ENCODE measurements at places on chromosomes 16 and 17. TPM values are rescaled to one million over a fixed set of nuclear protein-coding genes. Genes with fewer than 3 reads are reported as not detected.

Gene KRTAP9-4
- total RNA-seq = not detected

DNA sequence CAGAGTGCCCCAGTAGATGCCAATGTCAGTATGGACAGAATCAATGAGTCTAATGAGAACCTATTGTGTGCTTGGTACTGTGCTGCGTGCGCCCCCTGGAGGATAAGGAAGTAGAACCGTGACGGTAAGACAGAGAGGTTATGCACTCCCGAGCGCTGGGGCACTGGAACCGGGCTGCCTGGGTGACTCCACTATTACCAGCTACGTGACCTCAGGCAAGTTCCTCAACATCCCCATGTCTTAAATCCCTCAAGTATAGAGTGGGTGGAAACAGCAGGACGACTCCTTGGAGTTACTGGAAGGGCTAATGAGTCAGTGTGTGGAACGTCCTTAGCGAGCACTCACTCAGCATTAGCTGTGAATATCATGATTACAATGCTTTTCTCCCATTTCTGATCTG lies 16.2 kb downstream of the CHST4 start:
- DNase-seq = peak; percentile 26

Gene KRT16
- not detected for total RNA-seq

DNA sequence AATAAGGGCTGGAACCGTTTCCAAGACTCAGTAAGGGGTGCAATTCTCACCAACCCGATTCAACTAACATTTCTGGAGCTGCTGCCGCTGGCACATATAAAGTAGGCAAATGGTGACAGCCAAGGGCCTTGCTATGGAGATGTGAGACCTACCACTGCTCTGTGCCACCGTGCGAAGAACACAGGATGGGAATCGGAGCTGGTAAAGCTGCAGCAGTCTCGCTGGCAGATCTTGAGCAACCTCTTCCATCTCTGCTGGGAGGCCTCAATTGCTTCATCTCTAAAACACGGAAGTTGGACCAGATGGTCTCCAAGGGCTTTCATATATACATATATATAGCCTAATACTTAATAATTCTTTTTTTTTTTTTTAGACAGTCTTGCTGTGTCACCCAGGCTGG lies 128.9 kb upstream of the RCVRN start:
- DNase-seq = no peak

DNA sequence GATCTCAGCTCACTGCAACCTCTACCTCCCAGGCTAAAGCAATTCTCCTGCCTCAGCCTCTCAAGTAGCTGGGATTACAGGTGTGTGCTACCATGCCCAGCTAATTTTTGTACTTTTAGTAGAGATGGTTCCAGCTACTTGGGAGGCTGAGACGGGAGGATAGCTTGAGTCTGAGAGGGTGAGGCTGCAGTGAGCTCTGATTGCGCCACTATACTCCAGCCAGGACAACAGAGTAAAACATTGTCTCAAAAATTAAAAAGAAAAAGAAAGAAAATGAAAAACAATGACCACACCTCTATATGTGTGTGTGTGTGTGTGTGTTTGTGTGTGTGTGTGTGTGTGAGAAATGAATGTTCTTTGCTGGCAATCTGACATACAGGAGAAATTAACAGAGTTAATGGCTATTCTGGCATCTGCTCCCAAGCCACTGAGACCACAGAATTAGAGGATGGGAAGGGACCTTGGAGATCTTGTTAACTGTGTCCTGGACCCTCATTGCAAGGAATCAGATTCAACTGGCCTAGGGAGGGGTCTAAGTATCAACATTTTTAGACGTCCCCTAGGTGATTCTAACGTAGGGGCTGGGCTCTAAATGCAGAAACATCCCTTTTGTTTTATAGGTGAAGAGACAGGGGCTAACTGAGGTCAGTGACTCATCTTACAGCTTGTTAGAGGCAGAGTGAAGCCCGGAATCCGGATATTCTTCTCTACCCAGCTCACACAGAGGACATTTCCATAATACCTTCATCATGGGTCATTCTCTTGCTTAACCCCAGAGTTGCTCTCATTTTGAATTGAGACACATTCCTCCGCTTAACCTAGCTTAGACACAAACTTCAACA lies 16.4 kb upstream of the MARCHF10 start:
- DNase-seq = no peak

GRCh38 chr16:71289732-71290062 lies 495 bp upstream of the CMTR2 start:
- no peak for DNase-seq

Gene C17orf107
- 4.1 TPM for total RNA-seq

Gene CDRT15L2
- total RNA-seq = not detected

Gene CNP
- 34.3 TPM for total RNA-seq

Gene CCL17
- 1.2 TPM for total RNA-seq

Gene DCUN1D3
- 4.1 TPM for total RNA-seq

- no peak for DNase-seq
Observed at GRCh38 chr16:83268169-83268568, 539.6 kb upstream of the HSBP1 start.

DNA sequence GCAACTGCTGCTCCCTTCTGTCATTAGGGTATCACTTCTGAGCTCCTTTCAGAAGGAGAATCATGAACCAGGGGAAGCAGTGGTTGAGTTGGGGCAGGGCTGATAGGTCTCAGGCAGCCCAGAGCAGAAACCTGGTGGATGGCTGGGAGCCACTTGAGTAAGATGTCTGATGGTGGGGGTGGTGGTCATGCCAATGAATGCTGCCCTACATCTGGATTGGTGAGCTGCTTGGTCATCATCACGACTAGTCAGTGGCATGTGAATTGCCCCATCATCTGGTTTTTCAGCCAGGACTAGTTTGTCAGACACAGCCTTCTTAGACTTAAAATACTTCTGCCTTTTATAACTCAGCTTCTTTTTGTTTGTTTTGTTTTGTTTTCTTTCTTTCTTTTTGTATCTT lies 2.6 kb downstream of the GID4 start:
- DNase-seq = no peak

- no peak for DNase-seq
Observed at GRCh38 chr16:49923411-49923810, 67.5 kb upstream of the ZNF423 start.

GRCh38 chr16:88284626-88285513 lies 97.9 kb upstream of the ZNF469 start:
- no peak for DNase-seq

Measured in T-cell (primary cell).